ENCODE measurements at places on chromosomes 11 and 22.
A peak's percentile ranks its signal among the peaks of the same experiment; 100 is the strongest.

DNA sequence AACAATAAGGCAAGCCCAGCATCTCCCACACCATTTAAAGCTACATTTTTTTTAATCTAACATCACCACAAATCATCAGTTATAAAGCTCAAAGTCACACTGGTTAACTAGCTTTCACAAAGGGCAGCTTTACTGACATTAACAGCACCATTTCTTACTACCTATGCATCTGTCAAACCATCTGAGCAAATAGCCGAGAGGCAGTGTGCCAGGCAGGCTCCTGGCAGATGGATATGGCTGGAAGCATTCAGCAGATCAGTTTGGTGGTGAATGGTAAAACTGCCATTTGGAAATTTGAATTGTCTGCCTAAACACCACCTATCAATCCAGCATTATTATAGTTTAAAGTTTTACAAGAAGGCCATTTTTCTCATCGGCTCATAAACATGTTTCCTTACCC lies 131.2 kb downstream of the TTC28 start:
- DNase-seq: no peak

GRCh38 chr11:11770296-11770695 lies 71.5 kb upstream of the USP47 start:
- no peak for DNase-seq

GRCh38 chr11:86174101-86175046 lies 70.2 kb upstream of the EED start:
- peak; percentile 97 for DNase-seq

- DNase-seq: peak; percentile 38
Observed at GRCh38 chr11:118353084-118353710, 6.2 kb upstream of the UBE4A start.

DNA sequence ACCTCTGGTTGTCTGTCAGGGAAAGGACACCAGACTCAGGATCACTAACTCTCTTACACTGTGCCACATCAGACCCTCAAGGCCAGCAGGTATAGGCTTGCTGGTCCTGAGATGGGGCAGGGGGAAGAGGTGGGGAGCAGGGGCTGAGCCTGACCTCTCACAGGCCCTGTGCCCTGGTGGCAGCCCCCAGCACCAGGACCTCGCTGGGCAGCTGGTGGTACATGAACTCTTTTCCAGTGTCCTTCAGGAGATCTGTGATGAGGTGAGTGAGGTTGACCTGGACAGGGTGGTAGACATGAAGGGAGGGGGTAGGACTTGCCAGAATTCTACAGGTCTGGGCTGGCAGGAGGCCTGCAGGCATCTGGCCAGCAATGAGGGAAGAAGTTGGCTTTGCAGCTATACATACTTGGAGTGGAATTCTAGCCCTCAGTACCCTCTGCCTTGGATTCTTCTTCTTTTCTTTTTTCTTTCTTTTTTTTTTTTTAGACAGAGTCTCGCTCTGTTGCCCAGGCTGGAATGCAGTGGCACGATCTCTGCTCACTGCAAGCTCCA lies 1.4 kb downstream of the NUDT22 start:
- peak; percentile 27 for DNase-seq

DNA sequence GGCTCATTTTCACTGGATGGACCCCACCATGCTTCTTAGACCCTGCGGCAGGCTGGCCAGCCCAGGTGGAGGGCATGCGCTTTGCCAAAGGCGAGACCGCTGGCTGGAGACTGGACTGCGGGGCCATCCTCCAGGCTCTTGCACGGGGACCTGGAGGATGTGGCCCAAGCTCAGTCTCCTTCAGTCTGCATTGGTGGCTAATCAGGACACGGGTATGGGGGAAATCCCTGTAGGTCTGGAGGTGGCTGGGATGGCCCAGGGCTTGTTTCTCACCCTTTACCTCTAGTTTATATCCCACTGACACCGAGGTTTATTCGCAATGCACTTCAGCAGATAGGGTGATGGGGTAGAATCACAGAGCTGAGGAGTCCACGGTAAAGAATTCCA lies 45.0 kb downstream of the BCR start:
- DNase-seq: no peak

DNA sequence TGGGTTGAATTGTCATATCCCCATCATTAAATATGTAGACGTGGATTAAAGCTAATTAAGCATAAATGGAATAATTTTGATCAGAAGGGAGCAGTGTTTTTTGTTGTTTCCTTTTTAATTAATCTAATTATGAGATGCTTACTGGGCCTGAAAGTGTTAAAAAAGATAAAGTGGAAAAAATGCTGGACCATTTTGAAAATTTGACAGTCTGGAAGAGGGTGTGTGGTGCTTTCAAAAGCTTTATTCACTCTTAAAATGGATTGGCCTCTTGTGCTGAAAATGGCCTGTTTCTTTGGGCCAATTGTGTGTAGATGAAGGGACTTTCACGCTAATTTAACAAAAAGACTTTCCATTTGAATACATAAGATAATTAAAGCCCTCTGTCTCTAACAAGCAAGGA lies 1.8 kb downstream of the TNRC6B start:
- DNase-seq: no peak
